ENCODE measurements at places on chromosomes 1 and 21.

GRCh38 chr1:224294775-224295174 lies 35.2 kb downstream of the NVL start:
- no peak for DNase-seq

DNA sequence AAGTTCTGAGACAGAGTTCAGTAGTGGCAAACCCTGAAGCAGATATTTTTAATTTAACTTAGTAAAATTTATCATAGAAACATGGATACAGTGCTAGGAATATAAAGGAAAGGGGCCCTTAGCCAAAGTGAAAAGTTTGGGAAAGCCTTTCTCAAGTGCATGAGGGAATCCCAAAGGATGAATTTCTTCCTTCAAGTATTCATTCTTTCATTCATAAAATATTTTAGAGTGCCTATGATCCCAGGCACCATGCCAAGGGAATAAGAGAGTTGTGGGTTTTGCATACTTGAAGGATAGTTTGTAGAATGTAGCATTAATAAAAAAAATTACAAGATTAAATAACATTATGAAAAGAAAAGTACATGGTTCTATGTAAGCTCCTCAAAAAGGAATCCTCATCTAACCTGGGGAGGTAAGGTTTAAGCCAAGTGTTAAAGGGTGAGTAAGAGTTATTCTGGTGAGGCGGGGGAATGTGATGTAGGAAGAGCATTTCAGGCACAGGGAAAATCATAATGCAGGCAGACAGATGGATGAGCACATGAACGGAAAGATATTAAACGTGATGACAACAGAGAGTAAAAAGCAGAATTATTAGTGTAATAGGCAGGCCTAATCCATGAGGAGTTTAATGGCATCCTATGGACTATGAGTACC lies 40.4 kb upstream of the NTNG1 start:
- no peak for DNase-seq

GRCh38 chr1:39652105-39652504 lies 12.7 kb upstream of the HEYL start:
- no peak for DNase-seq

DNA sequence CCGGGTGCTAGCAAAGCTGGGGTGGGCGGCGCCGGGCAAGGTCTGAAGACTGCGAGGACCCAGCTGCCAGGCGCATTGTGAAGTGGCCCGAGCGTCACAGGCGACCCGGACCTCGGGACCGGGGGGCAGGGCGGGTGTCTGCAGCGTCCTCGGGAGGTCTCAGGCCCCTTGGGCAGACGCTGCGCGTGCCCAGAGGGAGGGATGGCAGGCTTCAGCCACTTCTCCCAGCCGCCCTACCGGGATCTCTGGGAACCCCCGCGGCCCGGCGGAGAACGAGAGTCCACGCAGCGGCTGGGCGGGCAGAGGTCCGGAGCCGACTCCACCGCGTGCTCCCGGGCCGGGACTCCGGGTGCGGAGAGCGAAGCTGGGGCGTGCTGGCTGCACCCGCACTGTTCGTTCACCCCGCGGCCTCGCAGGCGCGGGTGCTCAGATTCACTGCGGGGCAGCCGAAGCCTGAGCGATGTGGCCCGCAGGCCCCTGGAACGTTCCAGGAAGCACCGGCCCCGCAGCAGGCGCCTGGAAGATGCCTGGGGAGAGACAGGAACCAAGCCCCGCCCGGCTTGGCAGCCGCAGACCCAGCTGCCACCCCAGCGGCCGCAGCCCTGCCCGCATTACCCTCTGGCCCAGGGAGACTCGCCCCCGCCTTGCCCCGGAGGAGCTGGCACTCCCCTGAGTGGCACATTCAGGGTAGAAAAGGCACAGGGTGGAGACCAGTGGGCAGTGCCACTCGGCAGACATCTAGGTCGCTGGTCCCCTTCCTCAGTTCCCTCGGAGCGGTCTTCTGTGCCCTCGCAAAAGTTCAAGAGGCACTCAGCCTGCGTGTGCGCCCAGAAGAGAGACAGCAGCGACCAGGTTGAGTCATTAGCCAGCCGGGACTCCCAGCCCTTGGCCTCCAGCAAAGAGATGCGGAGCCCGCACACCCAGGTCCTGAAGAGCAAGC lies at the start of gene CCDC185:
Gene CCDC185, plus strand, starts transcription at position 141 of the 940 bp plus-strand sequence. Its CDS starts 61 bp downstream, at position 202.
- DNase-seq = no peak

DNA sequence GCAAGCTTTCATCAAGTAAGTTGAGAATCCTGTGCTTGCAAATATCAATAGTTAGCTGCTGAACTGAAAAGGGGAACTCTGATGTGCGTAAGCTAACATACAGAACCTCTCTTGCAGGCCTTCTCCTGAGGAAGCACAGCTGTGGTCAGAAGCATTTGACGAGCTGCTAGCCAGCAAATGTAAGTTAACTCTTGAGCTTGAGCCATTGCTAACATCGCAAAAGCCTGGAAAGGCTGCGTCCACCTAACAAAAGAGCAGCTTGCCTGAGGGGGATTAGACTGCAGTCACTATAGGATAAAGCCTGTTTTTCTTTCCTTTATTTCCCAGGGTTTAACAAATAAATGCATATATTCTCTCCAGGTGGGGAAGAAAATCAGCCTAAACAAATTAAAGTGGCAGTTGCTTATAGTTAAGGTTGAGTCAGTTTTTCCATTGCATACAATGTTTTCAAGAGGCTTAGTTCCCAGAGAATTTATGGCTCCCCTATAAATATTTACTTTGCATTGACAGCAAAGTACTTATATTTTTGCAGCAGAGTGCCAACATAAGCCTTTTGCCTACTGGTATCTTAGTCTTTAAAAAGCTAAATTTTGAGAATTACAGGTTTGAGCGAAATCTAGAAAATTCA lies 1.5 kb downstream of the RGS2 start:
- no peak for DNase-seq

DNA sequence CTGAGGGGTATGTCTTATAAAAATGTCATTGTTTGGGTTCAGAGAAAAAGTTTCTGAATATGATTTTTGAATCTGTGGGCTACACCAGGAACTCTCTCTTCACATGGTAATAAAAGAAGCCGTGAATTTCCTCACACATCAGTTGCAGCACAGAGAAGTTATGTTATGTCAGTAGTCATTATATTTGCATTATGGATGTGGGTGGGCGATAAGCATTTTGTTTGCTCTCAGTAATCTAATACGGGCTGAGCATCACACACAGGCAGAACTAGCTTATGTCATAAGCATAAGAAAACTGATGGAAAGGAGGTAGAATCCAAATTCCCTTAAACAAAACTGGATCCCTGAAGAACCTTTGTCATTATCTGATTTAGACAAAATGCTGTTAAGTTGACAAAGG lies 70.8 kb downstream of the PRDM2 start:
- no peak for DNase-seq

DNA sequence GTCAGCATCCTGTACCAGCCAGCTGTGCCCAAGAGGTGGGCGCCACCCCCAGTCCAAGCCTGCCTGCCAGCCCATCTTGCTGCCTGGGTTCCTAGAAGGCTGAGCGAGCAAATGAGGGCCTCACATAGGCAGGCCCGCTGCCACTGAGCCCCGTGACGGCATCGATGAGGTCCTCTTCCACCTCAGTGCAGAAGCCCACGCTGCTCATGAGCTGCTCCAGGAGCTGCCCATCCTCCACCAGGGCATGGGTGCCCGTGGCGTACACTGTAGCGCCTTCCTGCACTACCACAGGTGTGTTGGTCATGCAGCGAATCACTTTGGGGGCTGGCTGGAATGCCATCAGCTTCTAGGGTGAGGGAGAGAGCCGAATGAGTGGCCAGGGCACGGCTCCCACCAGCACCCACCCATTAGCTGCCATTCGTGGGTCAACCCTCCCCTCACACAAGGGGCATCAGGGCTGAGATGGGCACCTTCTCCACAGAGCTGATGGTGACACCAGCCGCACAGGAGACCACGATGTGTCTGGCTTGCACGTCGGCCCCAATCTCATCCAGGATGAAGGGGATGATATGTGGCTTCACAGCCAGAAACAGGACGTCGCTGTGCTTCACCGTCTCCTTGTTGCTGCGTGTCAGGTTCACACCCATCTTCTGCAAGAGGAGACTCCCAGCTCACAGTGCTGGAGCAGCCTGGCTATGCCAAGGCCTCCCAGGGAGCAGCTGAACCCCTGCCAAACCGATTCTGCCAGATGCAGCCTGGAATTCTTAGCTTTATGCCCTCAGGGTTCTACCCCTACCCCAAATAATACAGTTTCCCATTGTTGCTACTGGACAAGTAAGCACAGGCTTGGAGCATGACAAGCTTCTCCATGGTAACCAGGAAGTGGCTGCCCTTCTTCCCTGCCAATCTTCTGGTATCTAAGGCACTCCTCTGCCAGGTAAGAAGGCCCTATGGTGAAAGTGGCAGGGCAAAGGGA lies 2.0 kb downstream of the PYCR2 start:
- no peak for DNase-seq

- DNase-seq = no peak
Observed at GRCh38 chr1:180905927-180906326, 6.8 kb upstream of the KIAA1614 start.

DNA sequence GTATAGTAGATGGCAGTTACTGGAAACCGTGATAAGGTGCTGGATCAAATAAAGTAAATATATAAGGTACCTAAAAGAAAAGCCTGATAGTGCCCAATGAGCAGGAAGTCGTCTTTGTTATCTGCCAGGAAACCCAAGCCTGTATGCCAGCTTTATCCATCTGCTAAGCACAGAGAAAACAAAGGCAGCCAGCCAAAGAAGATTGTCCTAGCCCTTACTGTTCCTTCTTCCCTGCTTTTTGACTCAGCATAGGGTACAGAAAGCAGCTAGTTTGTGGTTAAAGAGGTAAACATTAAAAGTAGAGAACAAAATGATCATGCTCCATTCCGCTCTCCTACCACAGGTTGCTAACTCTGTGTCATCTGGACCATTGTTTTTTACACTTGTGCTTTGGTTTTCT lies 10.1 kb downstream of the KRTAP22-2 start:
- no peak for DNase-seq

DNA sequence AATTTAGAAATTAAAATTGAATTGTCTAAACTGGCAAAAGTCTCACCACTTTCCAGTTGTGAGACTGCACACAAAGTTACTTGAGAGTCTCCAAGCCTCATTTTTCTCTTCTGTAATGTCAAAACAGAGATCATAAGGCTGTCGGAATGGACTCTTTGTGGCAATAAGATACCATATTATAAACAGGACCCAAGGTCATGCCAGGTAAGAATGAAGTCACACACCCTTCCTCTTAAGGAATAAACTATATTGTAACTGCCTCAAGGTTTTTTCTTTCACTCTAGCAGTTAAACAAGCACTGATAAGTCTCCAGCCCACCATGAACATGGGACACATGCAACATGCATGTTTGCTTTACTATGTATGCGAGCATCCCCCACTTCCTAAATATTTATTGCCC lies 50.1 kb upstream of the DIRAS3 start:
- no peak for DNase-seq

DNA sequence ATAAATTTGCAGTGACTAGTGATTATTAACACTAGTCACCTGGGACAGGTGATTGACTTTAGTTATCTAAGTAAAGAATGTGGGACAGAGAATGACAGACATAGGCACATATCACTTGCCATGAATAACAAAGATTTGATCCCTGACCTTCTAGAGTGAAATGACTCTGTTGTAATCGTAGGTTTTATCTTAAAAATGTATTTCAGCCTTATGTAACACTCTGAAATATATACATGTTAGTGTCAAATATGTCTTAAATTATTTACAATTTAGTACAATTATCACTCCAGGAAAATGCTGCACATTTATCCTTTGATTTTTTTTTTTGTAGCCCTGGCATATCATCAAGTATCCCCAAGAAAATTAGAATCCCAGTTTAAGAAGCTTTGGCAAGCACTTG lies 186.4 kb upstream of the PTGFR start:
- no peak for DNase-seq

- DNase-seq = no peak
Observed at GRCh38 chr1:1302006-1302430, 5.7 kb downstream of the ACAP3 start.

- no peak for DNase-seq
Observed at GRCh38 chr1:96808191-96808590, 86.6 kb downstream of the PTBP2 start.

- DNase-seq = no peak
Observed at GRCh38 chr21:33023574-33024200, 2.0 kb upstream of the OLIG2 start.

DNA sequence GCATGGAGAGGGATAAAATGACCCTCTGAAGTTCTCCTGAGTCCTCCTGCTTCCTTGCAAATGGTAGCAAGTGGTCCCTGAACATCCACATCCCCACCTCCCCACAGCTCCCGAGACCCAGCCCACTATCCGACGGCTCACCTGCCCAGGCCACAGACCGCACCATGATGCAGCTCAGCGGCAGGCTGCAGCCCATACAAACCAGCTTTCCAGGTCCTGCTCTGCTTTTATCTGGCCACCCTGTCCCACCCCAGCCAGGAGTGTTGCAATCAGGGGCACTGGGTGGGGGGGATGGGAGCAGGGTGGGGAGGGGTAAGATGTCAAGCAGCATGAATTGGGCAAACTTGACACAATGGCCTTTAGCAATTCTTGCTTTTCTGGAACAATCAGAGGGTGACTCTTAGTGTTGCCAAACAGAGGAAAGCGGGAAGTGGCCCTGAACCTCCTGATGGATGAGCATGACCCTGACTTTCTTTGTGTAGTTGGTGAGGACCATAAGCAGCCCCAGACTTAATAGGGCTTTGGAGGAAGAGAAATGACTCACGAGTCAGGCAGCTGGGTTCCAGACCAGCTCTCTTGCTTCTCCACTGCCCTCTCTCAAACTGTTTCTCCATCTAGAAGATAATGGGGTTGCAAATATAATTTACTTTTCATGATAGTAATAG lies at the start of gene CHIT1:
Gene CHIT1, minus strand, starts transcription at position 203 of the 665 bp plus-strand sequence. Its CDS starts 37 bp downstream, at position 166.
- DNase-seq = no peak

DNA sequence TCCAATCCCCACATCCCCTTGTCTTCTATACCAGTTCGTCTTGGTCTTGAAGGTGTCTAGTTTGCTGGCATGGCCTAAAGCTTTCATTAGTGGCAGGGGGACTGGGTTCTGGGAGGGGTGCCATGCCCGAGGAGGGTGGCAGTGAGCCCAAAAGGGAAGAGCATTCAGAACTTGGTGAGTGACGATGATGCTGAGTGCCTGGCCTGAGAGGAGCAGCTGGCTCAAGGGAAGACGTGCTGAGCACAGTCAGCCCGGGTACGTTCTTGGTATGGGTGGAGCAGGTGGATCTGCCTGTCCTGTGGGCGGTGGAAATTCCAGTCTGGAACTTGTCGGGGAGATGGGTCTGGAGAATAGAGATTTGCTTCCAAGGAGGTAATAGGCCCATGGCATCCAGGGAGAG lies 4.6 kb downstream of the FDPS start:
- DNase-seq = no peak

GRCh38 chr1:2287649-2288048 lies 59.5 kb downstream of the SKI start:
- no peak for DNase-seq

DNA sequence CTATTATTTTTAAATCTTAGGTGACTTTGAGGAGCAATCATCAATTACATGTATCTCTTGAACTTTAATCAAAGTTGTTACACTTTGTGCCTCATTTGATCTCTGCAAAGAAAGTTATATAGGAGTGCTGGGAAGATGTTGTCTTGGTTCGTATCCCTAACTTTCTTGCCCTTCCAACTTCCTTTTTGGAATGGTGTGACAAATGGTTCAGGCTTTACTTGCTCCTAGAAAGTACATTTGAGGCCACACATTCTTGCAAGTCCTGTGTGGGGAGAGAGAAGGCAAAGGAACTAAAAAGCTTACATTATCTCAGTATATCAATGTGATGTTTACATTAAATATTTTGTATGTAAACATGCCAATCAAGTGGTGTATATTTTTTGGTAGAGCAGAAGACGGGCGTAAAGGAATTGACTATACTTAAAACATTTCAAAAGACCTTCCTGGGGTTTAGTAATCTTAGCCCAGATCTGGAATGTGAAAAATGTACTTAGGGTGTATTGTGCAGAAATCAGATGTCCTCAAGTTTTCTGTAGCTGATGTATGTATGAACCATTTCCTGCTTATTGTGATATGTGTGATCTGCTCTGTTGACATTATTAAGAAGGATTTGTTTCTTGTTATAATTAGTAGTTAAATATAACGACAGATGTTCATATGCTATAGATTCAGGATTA lies 59.2 kb downstream of the USP25 start:
- no peak for DNase-seq

All from NCI-H187 treated with DMSO at 0.1 percent for 48 hours (cell line).